Inflammatory macrophage (primary cell): ENCODE measurements at places on chromosomes 4 and X.
A peak's percentile ranks its signal among the peaks of the same experiment; 100 is the strongest.

- DNase-seq: no peak
Observed at GRCh38 chr4:133137571-133137970, 11.5 kb upstream of the PCDH10 start.

DNA sequence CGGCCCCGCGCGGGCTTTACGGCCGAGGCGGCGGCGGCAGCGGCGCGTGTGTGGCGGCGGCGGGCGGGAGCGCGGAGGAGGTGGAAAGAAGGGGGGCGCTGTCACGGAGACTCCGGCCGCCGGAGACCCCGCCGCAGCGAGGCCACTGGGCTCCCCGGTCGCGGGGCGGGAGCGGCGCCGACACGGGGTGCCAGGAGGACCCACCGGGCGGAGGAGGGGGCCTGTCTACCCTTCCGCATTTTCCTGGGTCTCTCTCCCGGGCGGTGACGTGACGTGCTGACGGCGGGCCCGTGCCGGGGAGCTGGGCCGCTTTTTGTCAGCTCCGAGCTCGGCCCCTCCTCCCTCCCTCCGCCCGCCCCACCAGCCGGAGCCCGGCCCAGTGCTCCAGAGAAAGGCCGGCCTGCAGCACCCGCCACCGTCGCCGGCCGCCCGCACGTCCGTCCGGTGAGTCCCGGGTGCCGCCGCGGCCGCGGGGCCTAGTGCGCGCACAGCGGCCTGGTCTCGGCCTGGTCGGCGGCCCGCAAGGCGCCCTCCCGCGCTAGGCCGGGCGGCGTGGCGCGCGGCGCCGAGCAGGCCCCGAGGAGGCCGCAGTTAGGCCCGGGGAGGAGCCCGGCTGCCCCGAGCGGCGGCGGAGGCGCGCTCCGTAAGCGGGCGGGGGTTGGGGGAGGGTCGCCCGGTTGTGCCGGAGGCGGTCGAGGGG is at the start of gene ZFX:
TSS of gene ZFX (plus strand) at position 379 of the 700 bp plus-strand sequence. CDS start 23,014 bp downstream, outside the sequence.
- DNase-seq: peak; percentile 63

GRCh38 chr4:88643932-88644331 is 51.7 kb downstream of the HERC3 start:
- DNase-seq: no peak

GRCh38 chr4:151721466-151721865 is 39.3 kb downstream of the GATB start:
- DNase-seq: no peak

DNA sequence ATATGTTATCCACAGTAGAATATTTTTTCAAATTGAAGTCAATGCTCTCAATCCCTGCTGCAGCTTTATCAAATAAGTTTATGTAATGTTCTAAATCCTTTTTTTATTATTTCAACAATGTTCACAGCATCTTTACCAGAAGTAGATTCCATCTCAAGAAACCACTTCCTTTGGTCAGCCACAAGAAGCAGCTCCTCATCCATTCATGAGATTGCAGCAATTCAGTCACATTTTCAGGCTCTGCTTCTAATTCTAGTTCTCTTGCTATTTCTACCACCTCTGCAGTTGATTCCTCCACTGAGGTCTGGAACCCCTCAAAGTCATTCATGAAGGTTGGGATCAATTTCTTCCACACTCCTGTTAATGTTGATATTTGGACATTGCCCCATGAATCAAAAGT is 2301.3 kb upstream of the TENM3 start:
- no peak for DNase-seq

DNA sequence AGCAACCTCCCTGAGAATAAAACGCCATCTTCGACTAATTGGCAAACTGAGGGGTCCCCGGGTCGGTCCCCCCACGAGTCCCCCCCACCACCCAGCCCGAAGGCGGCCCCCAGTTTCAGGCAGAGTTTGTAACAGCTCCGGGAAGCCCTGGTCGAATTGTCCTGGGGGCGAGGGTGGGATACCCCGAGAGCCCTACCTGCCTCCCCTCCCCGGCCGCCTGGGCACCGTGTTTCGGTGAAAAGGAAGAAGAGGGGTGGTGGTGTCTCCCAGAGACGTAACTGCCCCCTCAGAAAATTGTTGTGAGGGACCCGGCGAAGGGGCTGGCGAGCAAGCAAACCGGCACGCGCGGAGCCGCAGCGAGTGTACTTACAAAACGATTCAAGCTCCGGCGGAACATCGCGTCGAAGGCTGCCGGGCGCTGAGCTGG is 1.2 kb downstream of the ATP11C start:
- no peak for DNase-seq

DNA sequence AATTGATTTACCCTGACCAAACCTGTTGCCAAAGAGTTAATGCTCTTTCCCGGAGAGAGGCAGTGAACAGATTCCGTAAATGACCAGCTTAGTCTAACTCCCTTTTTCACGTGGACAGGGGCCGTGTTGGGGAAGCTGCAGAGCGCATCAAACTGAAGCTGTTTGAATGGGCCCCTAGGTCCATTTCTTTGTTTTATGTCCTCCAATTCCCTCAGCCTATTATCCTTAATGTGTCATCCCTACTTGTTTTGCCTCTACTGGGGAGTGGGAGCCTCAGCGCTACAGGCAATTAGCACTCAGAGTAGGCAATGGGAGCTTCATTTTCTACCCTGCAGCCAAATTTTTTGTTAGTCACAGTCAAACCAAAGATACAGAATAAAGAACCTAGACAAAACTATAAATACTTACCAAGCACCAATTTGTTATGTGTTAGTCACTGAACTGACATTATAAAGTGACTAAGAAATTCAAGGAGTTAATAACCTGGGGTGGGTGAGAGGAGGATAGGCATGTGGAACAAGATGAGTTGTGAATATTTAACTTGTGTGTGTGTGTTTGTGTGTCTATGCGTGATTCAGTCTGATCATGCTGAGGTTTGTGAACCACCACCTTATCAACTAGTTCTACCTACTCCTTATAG is 417.4 kb downstream of the PACRGL start:
- no peak for DNase-seq

DNA sequence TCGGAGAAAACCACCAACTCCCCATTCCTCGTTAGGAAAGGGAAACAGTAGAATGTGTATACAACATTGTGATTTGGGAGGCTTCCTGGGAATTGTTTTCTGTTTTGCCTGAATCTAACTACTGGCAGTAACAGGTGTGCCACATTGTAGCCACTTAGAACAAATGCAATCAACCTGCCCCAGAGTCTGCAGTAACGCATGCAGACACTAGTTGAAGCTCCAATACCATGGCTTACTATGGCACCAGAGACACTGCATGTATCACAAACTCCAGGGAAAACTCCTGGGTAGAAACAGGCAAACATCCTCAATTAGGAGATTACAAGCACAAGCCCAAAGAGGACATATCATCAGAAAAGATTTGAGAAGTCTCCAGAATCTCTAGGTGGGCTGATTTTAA is 154.2 kb upstream of the NEIL3 start:
- DNase-seq: no peak
